WTC11 (cell line): ENCODE measurements at places on chromosomes 1 and 21. TPM values are rescaled to one million over a fixed set of nuclear protein-coding genes. Genes with fewer than 3 reads are reported as not detected.
A peak's percentile ranks its signal among the peaks of the same experiment; 100 is the strongest.

DNA sequence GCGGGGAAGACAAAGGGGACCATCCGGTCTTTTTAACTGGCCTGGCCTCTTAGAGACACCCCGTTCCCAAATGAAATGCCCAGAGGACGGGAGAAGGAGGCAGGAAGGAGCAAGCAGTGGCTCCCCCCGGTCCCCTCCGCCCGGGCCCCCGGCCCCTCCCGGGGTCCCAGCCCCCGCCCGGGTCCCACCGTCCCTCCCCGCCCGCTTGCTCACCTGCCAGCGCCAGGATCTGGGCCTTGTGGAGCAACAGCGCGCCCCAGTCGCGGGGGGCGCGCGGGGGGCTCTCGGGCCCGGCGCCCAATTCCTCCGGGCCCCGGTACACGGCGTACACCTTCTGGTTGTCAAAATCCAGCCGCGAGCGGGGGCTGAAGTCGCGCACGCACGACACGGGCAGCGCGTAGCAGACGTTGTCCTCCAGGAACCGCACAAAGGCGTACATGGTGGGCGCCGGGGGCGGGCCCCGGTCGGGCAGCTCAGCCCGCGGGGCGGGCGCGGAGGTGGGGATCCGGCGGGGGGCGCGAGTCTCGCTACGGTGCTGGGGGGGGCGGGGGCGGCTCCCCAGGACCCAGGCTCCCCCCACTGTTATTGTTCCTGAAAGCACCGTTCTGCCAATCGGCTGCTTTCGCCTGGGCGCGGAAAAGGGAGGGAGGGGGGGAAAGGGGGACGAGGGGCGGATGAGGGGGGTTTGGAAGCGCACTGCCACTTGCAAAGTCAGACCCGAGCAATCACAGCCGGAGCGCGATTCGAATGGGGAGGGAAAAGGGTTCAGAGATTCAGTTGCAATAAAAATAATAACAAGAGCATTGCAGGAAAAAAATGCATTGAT lies at the start of gene BEND5:
Gene BEND5, minus strand, starts transcription at position 499 of the 826 bp plus-strand sequence. Its CDS starts 60 bp downstream, at position 439.
- DNase-seq, result peak; percentile 65

DNA sequence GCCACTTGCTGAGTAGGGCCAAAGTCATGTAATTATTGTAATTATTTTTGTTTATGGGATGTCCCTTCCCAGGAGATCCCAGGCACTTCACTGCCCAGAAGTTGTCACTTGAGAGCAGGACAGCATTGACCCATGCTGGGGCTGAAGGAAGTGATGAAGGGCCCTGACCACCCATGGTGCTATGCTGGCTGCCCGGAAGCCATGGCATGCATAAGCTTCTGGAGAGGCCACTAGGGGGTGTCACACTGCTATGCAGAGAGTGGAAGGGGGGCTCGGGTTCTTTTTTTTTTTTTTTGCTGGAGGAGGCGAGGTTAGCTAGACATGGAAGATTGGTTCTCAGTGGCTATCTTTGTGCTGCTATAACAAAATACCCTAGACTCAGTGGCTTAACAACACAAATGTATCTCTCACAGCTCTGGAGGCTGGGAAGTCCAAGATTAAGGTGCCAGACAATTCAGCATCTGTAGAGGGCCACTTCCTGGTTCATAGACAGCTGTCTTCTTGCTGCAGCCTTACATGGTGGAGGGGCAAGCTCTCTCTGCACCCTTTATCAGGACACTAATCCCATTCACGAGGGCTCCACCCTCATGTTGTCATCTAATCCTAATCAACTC lies 84.9 kb downstream of the CNIH3 start:
- DNase-seq, result peak; percentile 73

- no peak for DNase-seq
Observed at GRCh38 chr1:61083807-61084440, 1.6 kb downstream of the NFIA start.

LY9 gene
- 0.18 TPM in 1 of 3 replicates, not detected in the others for total RNA-seq

GRCh38 chr1:28280977-28281381 lies 21.7 kb downstream of the SESN2 start:
- no peak for DNase-seq

- peak; percentile 13 for DNase-seq
Observed at GRCh38 chr1:219555031-219555692, 57.7 kb downstream of the ZC3H11B start.

DNA sequence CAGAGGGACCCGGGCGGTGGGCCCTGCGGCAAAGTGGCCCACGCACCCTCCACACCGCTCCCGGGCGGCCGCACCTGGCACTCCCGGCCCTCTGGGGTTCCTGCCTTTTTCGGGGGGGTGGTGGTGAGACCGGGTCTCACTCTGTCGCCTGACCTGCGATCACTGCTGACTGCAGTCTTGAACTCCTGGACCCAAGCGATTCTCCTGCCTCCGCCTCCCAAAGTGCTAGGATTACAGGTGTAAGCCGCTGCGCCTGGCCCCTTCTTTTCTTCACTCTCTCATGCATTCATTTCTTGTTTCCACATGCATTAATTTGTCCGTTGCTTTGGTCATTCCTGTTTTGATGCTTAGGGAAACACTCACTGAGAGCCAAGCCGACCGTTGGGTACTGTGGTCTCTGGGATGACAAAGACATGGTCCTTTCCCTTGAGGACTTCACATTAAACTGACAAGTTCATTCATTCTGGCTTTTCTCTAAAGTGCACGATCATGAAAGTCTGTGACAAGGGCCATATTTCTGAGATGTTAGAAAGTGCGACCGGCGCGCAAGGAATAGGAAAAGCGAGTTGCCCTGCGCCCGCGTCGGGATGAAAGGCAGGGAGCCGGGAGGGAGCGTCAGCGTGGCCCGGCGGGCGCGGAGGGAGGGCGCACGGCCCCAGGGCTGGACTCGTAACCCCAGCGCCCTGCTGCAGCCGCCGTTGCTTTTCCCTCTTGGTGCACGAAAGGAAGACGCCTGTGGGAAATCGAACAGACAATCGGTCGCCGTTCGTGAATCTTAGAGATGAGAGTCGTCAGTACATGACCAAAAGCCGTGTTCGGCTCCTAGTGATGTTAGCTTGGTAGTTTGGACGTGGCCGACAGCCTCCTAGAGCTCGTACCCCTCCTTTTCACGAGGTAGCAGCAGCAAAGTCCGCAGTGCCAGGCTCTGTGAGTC lies 1.0 kb upstream of the MCOLN2 start:
- peak; percentile 35 for DNase-seq

GRCh38 chr1:228018961-228019721 lies 12.3 kb downstream of the WNT3A start:
- DNase-seq, result no peak

GRCh38 chr1:81513796-81514354 lies 286.9 kb upstream of the ADGRL2 start:
- DNase-seq, result no peak

DNA sequence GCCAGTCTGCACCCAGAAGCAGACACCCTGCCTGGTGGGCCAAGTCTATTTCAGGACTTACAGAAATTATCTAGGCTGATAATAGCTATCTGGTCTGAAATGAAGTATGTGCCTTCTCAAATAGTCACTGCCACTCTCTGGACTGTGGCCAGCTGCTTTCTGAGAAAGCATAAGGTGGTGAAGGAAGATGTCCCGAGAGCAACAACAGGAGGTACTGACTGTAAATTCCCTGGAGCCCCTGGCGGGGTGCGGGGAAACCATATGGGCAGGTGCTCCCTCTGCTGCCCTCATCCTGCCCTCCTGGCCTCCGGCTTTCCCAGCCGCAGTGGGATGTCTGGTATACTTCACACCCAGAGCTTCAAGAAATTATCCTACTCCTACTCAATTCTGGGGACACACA lies 86.8 kb downstream of the TGFBR3 start:
- no peak for DNase-seq

- DNase-seq, result no peak
Observed at GRCh38 chr1:225422031-225422605, 5.7 kb downstream of the LBR start.

RAB4A gene
- total RNA-seq, result 67.9 to 80.0 TPM (median 79.2 TPM) in 3 replicates

DNA sequence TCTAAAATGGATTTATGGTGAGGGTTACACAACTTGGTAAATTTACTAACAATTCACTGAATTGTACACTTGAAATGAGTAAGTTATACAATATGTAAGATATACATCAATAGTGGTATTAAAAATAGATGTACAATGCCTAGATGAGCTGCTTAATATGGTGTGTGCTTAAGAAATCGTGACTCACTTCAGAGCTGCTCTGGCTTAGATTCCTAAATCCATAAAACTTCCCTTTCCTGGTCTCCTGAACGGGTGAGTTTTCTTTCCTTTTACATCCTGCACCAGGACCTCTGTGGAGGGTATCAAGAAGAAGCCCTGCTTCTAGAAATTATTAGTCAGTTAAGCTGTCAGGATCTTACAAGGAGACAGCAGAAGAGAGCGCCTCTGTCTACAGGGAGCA lies 30.4 kb downstream of the H3-3A start:
- DNase-seq, result no peak

DNA sequence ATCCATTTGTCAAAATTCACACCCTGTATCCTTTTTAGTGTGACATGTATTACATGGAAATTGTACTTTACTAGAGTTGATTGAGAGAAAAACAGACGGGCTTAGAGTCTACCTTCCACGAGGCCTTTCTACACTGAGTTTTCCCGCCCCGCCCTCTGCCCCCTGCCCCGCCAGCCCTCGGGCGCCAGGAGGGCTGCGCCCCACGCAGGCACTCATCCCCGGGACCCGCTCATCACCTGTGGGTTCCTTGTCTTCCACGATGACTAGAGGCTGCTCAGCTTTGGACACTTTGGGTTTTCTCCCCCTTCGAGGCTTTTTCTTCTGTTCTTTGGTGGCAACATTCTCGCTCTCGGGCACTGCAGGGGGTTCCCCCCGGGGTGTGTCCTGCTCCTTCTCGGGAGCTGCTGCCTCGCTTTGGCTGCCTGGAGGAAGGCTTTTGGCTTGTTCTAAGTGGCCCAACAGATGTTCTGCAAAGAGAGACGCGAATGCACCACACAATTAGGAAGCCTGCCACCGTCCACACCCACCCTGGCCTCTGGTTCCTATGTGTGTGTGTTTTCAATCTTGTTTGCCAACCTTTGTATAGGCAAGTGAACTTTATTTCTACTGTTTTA lies 39.6 kb downstream of the PRDM15 start:
- no peak for DNase-seq

- no peak for DNase-seq
Observed at GRCh38 chr21:21664871-21665270, 666.7 kb downstream of the NCAM2 start.
